Left ventricle myocardium inferior (tissue), 1 donor: ENCODE measurements at places on chromosomes 7 and 10.
A peak's percentile ranks its signal among the peaks of the same experiment; 100 is the strongest.

DNA sequence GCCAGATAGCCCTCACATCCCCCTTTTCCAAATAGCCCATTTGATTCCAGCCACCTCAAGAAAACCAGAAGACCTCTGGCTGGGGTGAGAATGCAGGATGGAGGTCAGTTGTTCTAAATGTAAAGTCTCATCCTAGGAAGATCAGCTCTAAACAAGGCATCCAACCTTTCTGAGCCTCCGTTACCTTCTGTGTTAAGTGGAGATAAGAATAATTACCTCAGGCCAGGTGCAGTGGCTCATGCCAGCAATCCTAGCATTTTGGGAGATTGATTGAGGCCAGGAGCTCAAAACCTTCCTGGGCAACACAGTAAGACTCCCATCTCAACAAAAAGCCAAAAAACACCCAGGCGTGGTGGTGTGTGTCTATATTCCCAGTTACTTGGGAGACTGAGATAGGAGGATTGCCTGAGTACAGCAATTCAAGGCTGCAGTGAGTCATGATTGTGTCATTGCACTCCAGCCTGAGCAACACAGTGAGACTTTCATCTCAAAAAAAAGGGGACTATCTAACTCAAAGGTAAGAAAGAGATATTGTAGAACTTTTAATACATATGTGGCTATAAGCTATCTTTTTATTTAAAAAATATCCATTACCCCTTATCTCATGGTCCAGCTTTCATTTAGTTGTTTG, 43.5 kb downstream of the PRTFDC1 start:
- DNase-seq: no peak

DNA sequence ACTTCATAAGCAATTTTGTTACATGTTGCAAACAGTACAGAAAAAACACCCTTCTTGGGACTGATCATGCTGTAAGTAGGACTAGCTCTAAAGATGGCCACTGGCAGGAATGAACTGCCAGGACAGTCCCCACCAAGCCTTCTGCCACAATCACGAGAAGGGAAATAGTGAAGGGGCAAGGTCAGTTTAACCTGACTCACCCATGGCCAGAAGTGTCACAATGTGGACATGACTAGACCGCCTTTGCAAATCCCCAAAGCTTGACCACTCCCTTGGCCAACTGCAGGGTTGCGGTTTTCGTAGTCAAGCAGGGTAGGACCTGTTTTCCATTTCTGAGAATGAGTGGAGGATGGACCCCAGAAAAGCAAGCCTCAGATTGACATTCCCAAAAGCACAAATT, 19.4 kb upstream of the FRAT2 start:
- no peak for DNase-seq

DNA sequence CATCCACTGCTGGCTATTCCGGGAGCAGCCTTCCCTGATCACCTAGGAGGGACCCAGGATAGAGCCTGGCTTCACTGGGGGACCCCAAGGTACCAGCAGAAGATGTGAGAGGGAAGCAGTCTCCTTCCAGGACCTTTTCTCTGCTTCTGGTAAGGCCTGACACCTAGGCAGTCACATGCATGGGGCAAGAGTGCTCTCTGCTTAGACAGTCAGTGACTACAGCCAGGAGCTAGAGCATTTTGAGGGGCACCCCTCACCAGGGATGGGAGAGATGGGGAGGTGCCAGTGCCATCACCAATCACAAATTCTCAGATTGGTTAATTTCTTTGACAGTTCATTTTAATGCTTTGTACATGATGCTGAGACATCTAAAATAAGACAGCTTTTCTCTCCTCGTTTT, 13.9 kb upstream of the ADO start:
- no peak for DNase-seq

DNA sequence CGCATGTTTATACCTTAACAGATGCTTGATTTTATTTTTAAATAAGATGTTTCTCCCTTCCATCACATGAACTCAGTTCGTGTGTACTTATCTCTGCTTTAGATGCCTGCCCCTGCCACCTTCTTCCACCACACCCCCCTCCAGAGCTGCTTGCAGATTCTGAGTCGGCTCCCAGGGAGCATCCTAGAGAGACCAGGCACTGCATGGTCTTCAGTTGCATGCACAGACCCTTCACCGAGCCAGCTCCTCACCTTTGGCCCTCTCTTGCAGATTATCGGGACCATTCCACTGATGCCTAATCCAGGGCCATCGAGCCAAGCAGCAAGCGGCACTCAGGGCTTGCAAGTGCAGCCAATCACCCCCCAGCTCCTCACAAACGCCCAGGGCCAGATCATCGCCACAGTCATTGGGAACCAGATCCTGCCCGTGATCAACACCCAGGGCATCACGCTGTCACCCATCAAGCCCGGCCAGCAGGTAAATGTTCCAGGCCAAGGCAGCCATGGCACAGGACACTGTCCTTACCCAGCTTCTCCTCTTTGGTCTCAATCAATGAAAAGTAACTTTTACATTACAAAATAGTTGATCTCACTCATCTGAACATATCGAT, 133.3 kb upstream of the YAE1 start:
- DNase-seq: no peak

DNA sequence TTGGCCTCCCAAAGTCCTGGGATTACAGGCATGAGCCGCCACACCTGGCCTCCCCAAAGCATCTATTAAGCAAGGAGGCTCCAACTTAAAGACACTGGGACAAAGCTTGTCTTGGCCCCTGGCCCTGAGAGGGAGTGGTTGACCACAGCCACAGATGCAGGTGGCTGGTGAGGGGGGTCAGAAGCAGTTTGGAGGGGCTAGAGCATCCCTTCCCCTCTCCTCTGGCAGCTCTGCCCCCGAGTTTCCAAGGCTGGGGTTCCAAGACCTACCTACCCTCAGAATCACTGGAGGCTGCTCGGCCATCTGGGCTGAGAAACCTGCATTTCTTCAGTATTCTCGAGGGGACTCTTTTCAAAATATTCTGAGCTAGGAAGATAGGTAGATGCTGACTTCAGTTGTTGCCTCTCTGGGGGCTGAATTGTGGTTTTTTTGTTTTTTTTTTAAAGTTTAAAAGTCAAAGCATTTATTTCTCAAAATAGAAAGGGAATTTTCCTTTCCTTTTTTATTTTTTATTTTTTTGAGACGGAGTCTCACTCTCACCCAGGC, 32.6 kb downstream of the DDIT4 start:
- DNase-seq: no peak

GRCh38 chr10:87619705-87620104, 40.0 kb upstream of the PAPSS2 start:
- DNase-seq: no peak

DNA sequence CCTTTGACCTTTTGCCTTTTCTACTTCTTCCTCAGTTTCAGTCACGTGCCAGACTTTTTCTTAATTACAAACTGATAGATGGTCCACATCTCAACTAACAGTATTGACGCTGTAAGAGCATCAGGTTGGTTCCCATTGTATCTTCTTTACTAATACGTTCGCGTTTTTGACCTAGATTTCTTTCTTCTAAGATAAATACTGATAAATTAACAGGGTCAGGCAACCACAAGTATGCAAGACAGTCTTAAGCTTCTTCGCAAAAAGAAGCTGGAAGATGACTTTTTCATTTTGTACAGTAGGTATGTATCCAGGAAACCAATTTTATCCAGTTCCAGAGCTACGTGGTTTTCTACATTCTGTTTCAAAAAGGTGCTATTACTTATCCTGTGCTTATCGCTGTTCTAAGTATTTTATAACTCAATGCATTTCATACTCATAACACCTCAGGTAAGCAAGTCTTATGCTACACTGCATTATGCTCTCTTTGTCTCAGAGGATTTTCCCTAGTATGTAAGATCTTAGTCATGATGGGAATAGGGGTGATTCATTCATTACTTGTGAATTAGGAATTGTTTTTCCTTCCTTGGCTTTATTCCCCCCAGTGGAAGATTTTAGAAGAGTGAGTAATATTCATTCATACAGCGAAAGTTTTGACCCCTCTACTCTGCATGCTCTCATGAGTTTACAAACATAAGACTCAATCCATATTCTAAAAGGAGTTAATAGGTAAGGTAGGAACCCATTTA, 955 bp downstream of the DUS4L start:
- no peak for DNase-seq

DNA sequence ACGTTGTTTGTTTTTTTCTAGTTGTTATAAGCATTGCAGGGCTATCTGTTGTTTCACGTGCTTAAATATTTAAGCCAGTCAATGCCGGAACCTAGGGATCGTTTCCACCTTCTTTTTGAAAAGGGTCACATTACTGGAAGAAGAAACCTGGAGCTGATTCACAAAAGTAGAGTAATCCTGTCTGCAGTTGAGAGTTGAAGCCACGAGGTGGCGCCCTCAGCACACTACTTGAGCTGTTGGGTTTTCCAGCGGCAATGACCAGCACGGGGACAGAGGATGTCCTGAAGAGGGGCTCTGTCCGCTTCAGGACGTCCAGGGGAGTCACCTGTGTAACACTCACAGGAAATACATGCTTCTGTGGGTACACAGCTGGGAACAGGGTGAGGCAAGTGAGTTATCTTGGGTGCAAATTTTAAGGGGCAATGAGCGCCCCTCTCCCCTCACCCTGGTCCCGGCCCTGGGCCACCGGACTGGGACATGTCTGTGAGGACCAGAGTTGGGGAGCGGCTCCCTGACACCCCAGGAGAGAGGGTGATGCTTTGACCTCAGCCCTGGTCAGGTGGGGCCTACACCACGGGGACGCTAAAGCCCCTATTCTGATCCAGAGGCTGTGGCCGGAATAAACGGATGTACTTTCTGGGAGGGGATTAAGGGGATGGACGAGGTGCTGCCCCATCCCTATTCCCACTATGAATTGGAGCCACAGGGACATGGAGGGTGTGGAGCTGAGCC, 26.3 kb upstream of the WDFY4 start:
- peak; percentile 81 for DNase-seq

GRCh38 chr7:41312235-41312634, 390.7 kb downstream of the INHBA start:
- no peak for DNase-seq

DNA sequence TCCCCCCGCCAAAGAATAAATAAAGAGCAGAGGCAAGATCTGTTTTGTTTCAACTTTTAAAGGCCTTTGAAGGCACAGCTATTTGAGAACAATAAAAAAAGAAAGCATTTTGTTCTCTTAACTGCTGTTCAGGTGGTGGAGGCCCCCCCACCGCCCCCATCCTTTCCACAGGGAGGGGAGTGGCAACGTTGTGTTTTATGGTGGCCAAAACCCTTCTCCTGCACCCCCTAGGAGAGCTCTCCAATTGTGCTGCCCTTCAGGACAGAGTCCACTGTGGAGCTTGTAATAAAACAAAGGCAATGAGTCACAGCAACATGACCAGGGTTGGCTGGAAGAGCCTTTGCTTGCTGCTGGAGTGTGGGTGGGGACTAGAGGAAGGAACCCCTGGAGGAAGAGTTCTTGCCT, 987.9 kb downstream of the KCNMA1 start:
- DNase-seq: no peak

- DNase-seq: no peak
Measured at GRCh38 chr7:1357601-1358271, 101.5 kb downstream of the MICALL2 start.

- no peak for DNase-seq
Measured at GRCh38 chr10:114810926-114811325, 10.7 kb upstream of the FHIP2A start.

DNA sequence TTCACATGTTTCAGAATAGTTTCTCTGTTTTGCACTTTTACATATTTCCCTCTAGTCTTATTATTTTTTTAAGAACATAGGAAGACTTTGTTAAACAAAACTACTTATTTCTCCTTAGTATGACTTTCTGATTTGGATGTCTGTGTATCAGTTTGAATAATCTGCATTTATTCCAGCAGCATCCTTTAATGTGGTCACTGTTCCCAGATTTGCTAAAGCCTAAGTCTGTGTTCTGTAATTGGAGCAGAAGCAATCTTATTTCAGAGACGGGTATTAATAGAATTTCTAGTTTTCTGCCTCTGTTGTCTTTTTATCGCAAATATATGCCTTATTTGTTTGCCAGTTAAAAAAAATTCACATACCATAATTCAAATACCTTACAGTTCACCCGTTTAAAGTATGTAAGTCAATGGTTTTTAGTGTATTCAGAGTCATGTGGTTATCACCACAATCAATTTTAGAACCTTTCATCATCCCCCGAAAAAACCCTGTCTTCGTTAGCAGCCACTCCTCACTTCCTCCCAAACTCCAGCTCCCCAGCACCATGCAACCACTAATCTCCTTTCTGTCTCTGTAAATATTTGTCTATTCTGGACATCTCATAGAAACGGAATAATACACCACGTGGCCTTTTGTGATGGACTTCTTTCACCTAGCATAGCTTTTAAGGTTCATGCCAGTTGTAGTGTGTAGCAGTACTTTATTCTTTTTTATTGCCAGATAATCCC, 58.7 kb downstream of the INPP5F start:
- no peak for DNase-seq

DNA sequence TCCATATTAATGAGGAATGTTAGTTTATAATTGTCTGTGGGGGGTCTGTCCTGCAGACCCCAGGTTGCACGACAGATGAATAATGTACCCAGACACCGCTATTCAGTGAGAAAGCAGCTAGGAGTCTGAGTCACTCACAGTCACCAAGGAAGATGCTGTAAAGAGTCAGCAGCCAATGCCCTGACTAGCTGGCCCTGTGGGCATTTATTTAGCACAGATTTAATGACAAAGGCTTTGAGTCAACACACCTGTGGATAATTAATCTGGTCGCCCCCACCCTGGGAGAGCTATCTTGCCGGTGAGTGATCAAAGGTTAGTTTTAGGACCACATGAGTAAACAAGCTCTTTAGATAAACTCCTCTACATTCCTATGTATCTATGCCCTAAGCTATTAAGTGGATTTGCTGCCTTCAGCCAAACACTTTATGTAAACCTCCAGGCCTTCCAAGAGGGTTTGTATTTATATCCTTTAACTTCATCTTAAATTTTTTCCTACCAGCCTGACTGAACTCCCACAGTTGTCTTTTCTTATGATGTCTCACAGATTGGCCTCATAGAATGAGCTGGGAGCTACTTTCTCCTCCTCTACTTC, 180.0 kb upstream of the ADCY1 start:
- DNase-seq: no peak

DNA sequence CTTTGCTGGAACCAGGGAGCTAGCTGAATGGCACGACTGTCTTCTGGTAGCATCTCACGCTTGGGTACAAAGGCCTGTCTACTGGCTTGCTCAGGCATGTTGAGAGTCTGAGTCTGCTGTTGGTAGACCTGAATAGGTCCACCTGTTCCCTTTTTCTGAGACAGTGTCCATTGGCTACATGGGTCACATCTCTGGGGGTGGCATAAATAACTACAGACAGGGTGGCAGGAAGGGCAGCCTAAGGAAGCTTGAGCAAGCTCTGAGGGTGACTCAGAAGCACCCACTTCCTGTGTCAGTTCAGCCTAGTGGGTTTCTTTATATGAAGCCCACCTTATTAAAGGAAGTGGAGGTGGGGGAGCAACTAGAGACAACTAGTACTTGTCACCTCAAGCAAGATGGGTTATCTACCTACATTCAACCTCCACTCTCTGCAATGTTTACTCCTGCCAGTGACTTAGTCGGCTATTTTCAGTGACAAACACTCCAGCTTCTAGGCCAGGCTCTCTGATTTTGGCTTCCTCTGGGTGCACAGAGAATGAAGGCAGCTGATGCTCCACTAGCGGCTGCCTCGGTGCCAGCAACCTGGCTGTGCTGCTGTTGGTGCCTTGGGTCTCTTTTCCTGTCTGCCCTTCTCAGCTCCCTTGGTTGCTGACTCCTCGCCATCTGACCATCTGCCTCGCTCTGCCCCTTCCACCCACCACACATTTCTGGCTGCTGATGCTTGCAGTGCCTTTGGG, 5.7 kb upstream of the ZYX start:
- no peak for DNase-seq

- DNase-seq: no peak
Measured at GRCh38 chr10:78619115-78619851, 449.5 kb upstream of the ZMIZ1 start.
